ENCODE measurements at places on chromosomes 2 and 18.

DNA sequence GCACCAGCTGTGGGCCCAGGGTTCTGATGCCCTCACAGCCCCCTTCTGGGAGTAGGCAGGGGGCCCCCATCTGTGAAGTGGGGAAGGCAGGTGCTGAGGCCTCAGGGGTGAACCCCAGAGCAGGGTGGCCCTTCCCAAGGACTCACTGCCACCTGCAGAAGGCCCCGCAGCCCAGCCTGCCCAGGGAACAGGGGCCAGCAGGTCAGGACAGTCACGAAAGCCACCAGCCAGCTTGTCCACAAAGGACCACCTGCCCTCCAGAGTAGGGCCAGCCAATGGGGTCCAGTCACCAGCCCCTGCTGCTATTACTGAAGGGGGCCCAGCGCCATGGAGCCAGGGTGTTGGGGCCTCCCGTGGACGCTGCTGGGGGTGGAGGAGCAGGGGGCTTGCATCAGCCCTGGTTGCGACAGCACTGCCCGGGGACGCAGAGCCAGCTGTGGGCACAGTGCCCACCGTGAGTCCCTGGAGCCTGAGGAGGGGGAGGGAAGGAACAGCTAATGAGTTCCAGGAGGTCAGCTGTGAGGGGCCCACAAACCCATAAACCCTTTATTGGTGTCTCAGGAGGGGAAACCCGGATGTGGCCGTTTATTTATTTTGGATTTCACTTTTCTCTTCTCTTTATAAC lies 11.5 kb upstream of the SNED1 start:
- no peak for DNase-seq

DNA sequence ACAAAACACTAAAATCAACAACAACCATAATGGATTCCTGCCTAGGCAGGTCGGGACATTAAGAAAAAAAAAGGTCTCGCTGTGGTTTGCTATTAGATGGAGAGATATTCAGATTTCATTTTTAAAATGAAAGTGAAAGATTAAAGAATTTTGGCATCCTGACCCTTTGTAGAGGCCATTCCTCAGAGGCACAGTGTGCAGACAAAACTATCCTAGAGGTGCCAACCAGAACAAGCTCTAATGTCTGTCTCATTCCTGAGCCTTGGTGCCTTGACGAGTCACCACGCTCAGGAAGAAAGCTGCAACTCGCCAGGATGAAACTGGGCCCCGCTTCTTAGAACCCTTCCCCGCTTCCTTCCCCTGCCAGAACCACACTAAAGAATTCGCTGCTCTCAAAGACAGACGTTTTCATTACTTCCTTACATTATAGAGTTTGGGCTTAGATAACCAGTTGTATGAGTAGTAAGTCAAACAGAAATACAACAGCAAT lies 156.0 kb downstream of the TGIF1 start:
- DNase-seq = no peak

GRCh38 chr2:30287190-30287840 lies 56.0 kb downstream of the LBH start:
- DNase-seq = no peak

DNA sequence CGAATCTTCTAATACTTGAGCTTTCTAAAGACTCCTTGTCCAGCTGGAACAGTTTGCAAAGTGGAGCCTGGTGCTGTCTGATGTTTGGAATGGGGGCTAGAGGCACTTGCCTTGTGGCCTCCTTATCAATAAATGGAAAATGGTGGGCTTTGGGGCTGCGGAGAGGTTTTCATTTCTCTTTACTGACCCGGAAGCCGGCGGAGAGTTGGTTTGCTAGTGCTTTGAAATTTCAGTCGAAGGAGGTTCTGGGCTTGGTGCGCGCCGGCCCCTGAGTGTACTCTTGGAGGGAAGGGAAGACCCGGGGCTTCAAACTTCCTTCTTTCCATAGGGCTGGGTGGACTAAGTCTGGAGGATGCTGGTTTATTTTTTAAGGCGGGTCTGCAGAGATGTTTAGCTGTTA lies 714 bp downstream of the RPIA start:
- no peak for DNase-seq

DNA sequence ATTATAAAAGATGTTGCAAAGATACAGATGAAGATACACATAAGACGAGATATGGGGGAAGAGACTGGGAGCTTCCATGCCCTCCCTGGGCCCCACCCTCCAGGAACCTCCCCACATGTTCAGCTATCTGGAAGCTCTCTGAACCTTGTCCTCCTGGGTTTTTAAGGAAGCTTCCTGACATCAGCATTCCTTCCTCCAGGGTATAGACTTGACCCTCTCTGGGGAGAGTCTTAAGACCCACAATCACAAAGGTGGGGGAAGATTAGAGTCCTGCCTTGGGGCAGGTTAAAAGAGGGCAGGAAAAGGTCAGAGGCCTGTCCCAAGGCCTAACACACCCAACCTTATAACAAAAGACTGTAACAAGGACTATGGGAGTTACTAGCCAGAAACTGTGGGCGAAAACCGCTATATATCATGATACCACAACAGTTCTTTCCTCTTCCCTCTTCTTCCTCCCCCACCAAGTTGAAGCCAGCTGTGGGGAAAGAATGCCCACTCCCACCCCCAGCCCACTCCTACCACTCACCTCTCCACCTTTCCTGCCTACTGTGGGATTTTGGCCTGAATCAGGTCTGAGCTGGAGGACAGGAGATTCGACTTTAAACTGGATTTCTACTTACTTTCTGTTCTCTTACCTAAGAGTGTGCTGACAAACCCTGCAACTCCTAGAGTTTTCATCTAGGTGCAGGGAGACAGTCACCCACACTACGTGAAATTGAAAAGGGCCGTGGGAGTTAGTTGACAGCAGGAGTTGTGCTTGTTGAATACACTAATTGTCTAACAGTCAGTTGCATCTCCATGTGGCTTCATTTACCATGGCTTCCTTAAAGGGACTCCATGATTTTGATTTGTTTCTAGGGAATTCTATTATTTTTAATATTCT lies 105.0 kb downstream of the LAMA3 start:
- no peak for DNase-seq

DNA sequence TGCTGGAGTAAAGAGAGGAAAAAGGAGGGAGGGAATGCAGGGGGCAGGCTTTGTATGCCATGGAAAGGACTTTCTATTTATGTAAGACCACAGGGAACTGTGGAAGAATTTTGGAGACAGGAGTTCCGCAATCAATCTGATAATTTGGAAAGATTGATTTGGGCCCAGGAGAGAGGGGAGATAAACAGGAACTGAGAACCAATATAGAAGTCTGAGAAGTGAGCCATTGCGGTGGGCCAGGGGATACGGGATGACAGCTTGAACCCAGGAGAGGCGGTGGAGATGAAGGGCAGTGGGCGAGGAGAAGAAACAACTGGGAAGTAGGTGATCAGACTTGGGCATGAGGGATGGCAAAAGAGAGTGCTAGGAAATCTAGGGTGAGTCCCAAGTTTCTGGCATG lies 23.7 kb downstream of the RASGRP3 start:
- DNase-seq = no peak

GRCh38 chr2:118732432-118732831 lies 115.0 kb downstream of the EN1 start:
- no peak for DNase-seq

- DNase-seq = no peak
These were observed 12.3 kb downstream of the ARID5A start for GRCh38 chr2:96548558-96549465.

DNA sequence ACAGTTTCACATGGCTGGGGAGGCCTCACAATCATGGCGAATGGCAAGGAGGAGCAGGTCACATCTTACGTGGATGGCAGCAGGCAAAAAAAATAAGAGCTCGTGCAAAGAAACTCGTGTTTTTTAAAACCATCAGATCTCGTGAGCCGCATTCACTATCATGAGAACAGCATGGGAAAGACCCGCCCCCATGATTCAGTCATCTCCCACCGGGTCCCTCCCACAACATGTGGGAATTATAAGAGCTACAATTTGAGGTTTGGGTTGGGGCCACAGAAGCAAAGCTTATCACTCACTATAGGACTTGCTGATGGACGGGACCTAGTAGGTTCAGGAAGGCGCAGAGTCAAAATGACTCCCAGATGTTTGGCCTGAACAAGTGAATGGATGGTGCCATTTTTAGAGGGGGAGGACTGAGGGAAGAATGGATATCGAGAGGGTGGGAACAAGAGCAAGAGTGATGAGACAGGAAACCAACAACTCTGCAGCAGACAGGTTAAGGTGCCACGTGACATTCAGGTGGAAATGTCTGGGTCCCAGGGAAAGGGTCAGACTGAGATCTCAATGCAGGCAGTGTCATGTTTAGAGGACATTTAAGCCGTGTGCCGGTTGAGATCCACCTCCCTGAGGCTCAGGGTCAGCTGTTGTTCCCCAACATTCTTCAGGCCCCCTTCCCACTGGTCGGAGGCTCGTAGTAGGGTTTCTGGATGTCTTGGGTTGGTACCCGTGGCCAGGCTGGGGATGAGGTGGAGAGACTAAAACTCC lies 85.7 kb downstream of the MYCN start:
- no peak for DNase-seq

DNA sequence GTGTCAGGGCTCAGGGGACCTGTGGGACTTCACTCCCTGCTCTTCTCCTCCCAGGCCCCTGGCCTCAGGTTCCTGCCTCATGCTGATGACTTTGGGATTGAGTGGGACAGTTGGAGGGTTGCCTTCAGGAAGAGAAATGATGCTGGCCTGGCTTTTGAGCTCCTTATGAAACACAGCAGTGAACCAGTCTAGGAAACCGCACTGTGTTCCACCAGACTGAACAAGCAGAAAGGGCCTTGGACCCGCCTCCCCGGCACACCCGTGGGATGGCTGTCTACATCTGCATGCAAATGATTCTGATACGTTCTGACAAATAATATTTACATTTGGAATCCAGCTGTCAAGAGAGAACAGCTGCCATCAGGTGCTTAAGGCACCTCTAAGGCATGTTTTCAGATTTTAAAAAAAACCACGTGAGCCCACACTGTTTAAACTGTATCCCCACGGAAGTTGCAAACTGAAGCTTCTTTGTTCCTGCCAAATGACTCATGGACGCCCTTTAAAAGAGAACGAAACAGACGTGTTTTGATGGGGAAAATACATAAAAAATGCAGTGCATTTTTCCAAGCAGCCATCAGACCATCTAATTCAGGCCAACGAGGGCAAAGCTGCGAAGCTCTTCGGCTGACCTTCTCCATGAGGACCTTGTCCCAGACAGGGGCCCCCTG lies 27.6 kb upstream of the ASAP2 start:
- DNase-seq = no peak

DNA sequence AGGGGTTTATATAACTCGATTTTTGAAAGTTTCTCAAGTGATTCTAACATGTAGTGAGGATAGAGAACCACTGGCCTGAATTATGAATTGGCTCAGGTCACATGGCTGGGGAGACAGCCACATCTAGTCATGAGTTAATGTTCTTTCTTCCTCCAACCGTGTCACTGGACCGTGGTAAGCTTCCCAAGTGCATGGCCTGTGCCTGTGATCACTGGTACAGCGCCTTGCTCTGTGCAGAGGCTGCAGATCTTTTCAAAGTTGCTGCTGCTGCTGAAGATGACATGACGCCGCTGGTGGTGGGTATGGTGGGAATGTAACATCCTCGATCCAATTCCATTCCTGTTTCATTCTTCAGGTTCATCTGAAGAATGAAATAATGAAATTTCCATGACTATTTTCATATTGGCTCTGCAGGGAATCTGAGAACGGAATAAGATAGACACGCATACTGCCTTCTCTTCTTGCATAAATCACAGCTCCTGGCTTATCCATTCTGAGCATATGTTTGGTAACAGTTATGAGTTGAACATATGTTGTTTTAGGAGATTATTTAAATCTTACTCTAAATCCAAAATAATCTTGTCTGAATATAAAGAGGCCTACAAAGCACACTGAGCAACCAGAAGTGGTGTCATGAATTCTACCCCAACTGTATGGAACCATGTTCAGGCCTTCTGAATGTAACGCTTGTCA lies 100.5 kb upstream of the THSD7B start:
- DNase-seq = no peak

DNA sequence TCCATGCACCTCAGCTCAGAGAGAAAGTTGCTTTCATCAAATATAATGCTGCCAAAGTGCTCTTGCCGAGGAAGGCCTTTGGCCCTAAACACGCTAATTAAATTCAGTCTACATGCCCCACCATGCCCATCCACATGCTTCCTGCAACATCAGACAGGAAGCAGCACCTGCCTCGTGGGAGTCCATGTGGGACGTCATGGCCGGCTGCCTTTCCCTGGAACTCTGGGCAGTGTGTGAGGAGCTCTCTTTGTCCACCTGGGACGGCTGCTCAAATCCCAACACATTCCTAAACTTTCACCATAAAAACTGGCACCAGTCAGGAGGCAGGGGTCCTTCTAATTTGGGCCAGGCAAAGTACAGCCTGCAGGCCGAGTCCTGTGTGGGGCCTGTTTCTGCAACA lies 23.1 kb downstream of the FAM178B start:
- DNase-seq = no peak

DNA sequence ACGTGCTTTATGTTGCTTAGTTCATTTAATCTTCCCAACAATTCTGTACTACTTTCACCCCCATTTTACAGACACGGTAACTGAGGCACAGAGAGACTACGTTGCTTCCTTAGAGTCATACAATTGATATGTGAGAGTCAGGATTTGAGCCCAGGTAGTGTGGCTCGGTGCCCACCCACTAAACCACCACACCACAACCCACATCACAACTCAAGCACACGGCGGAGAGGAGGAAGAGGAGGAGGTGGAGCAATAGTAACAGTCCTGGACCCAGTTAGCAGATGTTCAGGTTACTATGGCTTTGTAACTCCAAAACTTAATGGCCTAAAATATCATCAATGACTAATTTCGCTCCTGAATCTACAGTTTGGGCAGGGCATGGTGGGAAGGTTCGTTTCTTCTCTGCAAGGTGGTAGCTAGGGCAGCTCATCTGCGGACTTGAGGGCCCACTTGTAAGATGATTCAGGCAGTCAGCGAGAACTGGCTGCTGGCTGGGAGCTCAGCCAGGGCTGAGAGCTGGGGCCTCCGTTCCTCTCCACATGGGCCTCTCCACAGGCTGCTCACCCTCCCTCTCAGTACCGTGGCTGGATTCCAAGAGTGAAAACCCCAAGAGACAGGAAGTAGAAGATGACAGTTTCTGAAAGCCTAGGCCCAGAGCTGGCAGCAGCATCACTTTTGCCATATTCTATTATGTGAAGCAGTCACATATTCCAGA lies 167.1 kb downstream of the ZFP36L2 start:
- DNase-seq = peak; percentile 17
